ENCODE measurements at places on chromosomes 2 and 18.
A peak's percentile ranks its signal among the peaks of the same experiment; 100 is the strongest.

DNA sequence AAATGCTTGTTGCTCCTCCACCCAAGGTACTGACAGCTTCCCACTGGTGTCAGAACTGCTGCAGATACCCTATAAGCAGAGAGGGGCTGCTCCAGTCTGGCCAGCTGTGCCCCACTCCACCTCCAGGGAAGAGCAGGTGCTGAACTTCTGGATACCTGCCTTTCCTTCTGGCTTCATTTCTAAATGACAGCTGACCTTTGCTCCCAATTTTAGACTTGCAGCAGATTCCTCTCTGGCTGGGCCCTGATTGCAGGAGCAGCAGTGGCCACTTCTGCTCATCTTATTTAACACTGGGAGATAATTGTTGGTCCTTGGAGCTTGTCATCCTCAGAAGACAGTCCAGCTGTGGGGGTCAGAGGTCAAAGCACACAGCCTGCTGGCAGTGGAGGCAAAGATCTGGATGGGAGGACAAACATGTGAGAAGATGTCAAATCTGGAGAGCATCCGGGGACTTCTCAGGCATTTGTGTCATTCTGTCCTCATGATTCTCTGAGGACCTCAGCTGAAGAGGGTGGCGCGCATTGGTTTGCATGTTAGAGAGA, 38.9 kb downstream of the SETBP1 start:
- DNase-seq = no peak

GRCh38 chr2:129812071-129812470, 167.4 kb upstream of the RAB6C start:
- DNase-seq = peak; percentile 11

DNA sequence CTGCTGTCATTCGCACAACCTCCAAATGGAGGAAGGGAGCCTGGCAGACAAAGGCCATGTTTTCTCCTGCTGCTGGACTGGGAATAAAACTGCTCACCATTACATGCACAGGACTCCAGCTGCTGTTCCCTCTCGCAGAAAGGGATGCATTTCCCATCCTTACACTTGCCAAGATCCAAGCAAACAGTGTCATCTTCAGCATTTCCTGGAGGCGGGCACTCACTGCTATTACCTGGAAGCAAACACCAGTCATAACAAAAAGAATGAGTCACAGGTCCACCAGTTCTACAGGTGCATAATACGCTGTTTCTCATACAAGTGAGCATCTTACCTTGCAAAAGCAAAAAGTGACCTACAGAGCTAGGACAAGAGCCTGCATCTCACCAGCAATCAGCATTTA, 22.7 kb downstream of the IAH1 start:
- DNase-seq = peak; percentile 21

DNA sequence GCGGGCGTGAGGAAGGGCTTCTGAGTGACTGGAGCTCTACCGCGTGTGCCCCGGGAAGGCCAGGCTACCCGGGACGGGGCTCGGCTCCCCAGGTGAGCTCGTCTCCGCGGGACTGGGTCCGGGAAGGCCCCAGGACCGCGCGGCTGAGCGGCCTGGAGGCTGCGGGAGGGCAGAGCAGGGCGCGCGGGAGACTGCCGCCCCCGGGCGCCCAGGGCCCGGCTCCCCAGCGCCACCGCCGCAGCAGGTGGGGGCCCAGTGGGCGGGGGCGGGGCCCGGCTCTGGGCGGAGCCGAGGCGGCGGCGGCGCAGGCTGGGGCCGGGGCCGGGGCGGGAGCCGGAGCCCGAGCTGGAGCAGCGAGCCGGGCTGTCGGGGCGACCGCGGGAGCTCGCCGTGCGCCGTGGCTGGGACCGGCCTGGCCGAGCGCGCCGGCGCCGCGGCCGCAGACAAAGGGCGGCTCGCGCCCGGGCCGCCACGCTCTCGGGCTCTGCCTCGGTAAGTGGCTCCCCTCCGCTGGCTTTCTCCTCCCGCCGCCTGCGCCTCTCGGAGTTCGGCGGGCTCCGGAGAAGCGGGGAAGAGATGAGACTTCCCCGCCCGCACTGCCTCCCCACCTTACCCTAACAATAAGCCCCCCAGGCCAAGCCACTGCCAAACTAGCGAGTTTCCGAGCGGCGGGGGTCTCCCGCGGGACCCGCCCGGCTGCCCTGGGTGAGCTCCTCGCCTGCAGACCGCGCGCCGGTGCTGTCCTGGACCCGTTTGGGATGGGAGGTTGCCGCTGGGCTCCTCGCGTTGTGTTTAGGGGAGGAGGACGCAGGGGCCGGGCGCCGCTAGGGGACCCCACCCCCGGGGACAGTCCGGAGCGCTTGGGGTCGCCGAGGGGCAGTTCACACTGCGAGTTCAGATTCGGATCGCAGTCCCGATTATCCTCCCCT, at the start of gene MAPK4:
TSS of gene MAPK4 (plus strand) at position 336 of the 929 bp plus-strand sequence. CDS start 103,872 bp downstream, outside the sequence.
- DNase-seq = peak; percentile 50

GRCh38 chr2:181354626-181355025, 102.6 kb upstream of the ITGA4 start:
- DNase-seq = no peak

DNA sequence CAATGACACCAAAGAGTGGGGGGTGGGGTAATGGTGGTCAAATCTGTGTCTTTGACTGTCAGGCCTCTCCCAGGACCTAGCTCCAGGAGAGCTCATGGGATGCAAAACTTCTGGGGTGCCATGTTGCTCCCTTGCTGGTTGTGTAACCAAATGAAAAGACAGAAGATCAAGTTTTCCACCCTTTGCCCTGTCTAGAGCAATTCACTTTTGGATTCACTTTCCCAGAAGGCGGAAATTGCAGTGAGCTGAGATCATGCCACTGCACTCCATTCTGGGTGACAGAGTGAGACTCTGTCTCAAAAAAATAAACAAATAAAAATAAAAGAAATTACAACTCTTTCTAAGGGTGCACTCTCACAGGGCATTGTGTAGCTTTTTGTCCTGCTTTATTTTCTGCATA, 34.9 kb upstream of the PLA2R1 start:
- DNase-seq = no peak

All from stimulated activated CD4-positive, alpha-beta T cell treated with anti-CD3 and anti-CD28 coated beads, Interleukin-15, amount 100 ng/mL, for 24 hours (primary cell).